NCI-H1930 (cell line): ENCODE measurements at places on chromosomes 1 and 21.

DNA sequence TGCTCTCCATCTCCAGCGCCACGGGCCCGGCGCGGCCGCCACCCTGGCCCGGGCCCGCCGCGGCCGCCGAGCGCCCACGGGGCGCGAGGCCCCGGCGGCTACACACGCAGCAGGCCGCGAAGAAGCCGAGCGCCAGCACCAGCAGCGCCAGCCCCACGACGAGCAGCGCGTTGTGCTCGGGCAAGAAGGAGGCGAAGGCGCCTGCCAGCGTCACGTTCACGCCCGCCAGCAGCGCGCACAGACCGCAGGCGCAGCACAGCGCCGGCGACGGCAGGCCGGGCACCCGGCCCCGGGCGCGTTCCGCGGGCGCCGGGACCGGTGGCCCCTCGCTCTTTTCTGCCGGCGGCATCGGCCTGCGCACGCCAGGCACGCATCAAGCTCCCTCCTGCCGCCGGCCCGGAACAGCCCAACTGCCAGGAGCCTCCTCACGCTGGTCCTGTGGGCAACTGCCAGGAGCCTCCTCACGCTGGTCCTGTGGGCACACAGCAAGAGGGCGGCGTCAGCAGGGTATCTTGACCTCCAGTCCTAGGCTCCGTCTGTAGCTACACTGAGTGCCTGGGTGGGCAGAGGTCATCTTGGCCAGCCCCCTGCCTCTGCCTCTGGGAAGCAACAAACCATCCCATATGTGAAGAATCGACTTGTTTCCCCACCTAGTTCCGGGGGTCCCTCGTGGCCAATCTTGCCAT, 18.1 kb downstream of the KNCN start:
- DNase-seq, result no peak

GRCh38 chr1:94044290-94044790, 76.6 kb downstream of the ABCA4 start:
- DNase-seq, result no peak

- no peak for DNase-seq
Observed at GRCh38 chr21:24955275-24955961, 651.9 kb downstream of the MRPL39 start.

DNA sequence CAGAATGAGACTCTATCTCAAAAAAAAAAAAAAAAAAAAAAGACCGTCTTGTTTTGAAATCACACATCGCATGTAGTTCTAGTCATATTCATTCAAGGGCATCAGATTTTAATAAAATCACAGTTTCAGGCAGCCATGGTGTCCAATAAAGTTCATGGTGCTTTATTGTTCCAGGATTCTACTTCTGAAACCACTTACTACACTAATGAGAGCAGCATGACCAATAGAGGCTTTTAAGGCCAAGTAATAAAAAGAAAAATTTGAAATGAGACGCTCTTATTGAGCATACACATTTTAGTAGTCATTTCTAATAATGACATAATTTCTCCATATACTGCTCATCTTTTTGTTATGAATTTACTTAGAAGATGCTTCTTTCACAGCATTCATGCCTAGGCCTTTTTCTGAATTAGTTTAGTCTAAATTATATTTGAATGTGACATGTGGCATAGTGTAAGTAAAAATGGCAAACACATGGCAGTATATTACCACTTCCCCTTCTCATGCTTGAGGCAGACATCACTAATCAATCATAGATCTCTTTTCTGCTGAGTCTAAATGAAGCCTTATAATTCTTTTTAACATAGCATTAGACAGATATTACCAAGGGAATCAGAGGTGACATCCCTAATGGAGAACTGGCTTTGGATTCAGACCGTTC, 18.5 kb downstream of the NTMT2 start:
- DNase-seq, result no peak

- DNase-seq, result no peak
Observed at GRCh38 chr1:231757101-231757404, 130.5 kb downstream of the DISC1 start.

DNA sequence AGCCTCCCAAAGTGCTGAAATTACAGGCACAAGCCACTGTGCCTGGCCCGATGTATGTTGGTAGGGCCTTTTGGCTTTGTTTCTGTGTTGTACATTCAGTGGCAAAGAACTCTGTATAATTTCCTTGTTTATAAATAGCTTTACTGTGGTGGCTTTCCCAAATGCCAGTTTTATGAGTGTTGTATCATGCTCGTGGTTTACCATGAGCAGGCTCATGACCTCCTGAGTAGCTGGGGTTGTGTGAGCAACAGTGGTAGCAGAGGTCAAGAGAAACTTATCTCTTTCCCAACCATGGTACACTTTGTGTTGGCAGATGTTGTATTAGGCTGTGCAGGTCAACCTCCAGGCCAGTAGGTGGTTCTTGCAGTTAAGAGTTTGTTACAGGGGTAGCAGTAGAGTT, 420.4 kb upstream of the BEND5 start:
- DNase-seq, result no peak

DNA sequence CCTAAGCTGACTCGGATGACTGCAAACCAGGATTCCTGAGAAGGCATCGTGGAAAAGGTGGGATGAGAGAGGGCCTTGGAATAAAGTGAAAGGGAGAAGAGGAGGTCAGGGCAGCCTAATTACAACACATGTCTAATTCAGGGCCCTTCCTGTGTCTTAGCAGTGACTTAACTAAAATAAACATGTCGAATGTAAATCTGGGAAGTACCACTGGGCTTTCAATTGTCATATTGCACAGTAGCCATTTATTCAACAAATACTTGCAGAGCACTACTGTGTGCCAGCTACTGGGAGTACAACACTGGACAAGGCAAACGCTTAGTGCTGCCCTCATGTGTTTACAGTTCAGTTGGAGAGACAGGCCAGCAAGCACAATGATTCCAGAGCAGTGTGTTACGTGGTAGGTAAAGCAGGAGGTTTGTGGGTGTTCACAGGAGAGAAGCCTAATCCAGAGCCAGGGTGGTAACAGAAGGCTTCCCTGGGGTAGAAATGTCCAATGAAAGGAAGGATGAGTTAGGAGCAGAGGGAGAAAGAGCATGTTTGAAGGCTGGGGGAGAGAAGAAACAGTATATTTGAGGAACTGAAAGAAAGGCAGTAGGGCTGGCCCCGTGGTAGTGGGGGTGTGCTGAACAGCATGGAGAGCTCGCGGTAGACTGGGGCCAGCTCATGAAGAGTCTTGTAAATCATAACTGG, 38.0 kb upstream of the RASAL2 start:
- DNase-seq, result no peak

GRCh38 chr1:173009597-173009996, 41.1 kb downstream of the TNFSF18 start:
- no peak for DNase-seq

DNA sequence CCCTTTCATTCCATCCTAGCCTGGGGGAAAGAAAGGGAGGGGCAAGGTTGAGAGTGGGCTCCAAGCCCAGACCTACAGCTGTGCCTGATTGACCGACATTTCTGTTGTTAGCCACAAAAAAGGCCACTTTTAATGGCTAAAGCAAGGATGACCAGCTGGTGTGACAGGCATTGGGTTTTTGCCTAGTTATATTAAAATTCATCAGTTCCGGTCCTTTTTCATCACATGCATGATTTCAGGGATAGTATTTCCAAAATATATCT, 192.3 kb downstream of the ZNF326 start:
- no peak for DNase-seq

DNA sequence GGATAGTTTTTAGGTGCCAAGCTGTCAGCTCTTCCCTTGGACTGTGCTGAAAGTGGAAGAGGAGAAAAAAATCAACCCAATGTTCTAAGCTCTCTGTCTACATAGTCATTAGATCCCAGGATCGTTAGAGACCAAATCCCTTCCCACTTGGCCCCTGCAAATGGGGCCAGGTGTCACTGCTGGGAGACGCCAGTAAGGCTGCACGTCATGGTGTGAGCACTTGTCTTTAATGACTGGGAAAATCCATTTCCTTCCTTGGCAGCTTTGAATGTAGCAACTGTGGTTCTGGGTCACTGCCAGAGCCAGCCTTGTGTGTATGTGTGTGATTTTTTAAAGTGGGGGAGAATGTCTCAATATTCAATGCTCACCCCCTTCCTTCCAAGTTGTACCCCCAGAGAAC, 59.9 kb downstream of the MAN1C1 start:
- DNase-seq, result no peak

DNA sequence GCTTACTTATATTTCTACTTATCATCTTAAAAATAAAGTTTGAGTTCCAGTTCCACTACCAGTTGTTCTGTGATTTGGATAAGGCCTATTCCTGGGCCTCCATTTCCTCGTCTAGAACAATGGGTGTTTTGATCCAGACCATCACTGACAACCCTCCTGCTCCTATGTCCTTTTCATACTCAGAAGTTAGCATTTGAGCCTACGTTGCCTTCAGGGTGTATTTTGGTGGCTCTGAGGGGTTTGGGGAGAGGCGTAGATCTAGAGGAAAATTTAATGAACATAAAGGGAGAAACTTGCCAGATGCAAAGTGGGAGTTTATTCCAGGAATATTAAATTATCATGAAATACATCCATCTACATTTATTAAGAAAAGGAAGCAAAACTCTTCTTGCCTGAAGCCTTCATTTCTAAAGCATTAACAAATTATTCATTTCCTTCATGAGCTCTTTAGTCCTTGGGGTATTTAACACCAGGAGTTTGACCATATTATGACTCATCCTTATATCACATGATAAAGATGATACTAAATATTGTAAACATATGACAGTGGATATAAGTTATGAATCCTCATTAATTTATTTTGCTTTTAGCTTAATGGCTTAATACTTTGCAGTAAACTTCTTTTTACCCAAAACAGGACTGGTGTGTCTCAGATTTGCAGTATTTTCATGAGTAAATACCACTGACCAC, 47.2 kb upstream of the SYT14 start:
- no peak for DNase-seq
